ENCODE measurements at places on chromosomes 2 and 18.

- no peak for DNase-seq
Observed at GRCh38 chr2:236847023-236847422, 238.7 kb upstream of the COPS8 start.

DNA sequence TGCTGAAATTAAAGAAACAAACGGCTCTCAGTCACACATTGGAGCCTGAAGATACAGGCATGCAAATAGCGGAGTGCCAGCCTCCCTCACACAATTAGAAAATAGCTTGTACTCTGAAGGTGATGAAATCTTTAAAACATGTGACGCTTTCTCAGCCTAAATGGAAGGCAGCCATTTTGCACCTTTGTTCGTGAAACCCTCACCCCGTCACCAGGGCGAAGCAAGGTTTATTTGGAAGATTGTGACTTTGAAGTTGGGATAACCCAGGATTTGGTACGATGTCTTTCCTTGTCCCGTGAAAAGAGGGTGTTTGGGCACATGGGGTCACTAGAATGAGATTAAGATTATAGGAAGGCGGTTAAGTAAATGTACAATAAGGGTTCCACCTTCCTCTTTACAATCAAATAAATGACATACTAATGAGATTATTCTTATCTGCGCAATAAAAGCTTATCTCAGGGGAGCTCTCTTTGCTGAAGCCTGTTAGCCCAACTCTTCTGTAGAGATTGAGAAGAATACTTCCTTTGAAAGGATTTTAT is 4.2 kb downstream of the SH3BP4 start:
- no peak for DNase-seq

DNA sequence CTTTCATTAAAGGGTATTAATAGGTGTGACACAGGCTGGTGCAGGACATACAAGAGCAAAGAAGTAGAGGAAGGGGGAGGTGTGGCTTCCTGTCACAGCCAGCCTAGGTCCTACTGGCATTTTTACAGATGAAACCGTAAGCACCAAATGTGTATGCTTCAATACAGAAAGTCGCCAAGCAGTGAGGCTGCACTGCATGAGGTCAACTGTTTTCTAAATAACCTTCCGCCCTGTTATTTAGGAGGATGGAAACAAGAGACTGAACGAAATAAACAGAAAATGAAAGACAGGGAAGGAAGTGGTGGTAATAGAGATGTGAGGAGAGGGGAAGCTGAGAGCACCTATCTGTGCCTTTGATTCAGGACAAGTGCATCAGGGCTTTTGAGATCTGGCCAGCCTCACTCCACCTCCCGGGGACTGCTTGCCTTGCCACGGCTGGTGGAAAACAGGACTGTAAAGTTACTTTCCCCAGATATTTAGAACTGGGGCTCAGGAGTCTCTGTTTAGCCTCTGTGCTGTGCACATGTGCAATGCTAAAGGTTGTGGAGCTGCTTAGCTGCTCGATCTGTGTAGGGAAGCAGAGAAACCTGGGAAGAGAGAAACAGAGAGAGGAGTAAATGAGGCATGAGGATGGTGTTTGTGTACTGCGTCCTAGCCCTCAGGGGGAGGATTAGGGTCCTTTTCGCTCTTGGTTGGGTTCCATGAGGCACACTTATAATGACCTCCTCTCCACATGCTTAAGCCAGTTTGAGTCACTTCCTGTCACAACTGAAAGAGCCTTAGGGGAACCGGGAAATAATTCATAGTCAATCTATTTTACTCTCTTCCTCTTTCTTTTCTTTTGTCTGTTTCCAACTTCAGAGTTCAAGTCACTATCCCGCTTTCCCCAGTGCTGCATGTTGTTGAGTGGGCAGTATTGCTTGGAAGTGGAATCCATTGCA is 62.3 kb upstream of the BOD1L2 start:
- no peak for DNase-seq

DNA sequence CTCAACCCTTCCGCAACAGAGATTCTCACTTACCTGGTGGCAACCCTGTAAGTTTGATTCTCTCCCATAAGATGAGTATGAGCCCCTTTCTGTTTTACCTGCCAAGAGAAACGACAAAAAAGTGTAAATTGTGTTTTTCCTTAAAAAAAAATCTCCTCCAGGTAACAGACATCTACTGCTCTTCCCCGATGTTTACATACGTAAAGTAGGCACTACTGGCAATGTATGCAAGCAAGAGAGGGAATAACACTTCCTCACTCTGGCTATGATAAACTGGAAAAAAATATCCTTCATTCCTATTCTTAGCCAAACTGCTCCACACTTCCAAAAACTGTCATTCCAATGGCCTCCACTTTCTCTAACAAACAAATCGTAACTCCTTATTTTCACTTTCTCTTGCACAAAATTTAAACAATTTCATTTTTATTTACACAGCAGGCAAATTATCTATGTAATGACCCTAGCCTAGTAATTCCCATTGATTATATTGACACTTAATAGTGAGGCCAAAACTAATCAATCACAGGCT is 184.5 kb downstream of the TCF4 start:
- no peak for DNase-seq

DNA sequence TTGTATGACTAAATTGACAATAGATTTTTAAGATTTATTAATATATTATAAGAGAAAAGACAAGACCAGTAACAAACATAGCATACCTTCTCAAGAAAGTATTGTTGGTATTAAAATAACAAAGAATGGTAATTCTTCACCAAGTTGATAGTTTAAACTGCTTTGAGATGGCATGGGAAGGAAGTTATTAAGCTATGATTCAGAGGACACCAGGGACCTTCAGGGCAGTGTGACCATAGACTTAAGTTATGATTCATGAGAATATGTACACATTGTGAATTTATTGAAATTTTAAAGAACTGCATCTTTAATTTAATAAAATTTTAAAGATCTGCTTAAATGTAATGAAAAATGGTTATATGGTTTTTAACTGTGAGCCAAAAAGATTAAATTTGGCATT is 205.7 kb downstream of the DSEL start:
- DNase-seq = no peak

- DNase-seq = no peak
Observed at GRCh38 chr2:40548521-40548920, 96.6 kb upstream of the SLC8A1 start.

DNA sequence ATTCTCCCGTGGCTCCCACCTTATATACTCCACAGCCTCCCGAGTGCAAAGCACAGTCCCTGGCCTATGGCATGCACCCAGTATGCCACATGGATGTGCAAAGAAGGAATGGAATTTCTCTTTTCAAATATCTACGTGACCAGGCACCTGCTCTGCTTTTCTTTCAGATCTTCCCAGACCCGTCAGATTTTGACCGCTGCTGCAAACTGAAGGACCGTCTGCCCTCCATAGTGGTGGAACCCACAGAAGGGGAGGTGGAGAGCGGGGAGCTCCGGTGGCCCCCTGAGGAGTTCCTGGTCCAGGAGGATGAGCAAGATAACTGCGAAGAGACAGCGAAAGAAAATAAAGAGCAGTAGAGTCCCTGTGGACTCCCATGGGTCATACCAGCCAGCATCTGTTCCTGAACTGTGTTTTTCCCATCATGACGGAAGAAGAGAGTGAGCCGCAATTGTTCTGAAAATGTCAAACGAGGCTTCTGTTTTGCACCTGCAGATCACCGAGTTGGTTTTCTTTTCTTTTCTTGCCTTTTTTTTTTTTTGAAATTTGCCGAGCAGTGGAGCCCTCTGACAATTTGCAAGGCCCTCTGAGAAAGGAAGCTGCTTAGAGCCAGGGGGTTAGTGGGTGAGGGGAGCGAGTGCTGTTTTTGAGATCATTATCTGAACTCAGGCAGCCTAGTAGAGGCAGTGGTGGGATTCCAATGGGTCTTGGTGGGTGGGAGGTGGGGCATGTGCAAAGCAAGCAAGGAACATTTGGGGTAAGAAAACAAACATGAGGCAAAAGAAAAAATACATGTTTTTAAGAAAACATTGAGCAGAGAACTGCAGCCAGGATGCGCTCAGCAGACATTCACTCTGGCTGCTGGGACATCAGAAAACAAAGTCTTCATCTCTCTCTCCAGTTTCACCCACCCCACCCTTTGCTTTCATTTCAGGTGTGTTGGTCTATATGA is 26.2 kb downstream of the LBH start:
- DNase-seq = peak; percentile 33

DNA sequence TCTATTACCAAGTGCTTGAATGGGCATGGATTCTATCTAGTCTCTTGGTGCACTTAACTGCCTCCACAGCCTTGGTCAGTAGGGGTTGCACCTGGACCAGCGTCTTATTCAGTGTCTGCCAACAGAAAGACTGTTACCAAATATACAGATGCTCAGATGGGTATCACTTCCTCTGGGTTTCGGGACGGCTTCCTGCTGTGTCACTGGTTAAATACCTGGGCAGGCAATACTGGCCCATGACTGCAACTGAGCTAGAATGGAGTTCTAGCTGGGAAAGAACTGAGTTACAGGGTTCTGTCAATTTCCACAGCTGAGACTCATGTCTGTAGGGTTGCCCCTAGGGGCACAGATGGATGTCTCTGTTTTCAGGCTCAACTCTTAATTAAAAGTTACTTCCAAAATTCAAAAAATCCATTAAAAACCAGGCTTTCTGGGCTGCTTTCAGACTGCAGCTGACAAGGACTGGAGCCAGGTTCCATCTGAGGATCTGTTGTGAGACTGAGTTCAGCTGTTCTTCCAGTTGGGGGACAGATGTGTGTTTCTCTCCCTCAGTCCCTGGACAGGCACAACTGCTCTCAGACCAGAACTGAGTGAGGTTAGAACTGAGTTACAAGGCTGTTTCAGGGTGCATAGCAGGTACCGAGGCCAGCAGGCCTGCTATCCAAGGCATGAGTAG is 789.6 kb upstream of the SLC8A1 start:
- DNase-seq = no peak

DNA sequence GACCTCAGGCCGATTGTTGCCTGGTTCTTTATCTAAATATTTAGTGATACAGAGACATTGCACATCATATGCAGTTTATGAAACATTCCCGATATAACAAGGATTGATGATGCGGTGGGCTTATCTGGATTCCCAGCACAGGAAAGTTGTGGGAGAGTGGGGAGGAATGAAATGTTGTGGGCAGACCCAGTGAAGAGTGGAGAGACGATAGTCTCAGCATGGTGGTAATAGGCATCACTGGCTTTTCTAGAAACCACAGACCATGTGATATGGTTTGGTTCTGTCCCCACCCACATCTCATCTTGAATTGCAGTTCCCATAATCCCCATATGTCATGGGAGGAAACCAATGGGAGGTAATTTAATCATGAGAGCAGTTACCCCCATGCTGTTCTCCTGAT is 34.8 kb upstream of the RND3 start:
- no peak for DNase-seq

DNA sequence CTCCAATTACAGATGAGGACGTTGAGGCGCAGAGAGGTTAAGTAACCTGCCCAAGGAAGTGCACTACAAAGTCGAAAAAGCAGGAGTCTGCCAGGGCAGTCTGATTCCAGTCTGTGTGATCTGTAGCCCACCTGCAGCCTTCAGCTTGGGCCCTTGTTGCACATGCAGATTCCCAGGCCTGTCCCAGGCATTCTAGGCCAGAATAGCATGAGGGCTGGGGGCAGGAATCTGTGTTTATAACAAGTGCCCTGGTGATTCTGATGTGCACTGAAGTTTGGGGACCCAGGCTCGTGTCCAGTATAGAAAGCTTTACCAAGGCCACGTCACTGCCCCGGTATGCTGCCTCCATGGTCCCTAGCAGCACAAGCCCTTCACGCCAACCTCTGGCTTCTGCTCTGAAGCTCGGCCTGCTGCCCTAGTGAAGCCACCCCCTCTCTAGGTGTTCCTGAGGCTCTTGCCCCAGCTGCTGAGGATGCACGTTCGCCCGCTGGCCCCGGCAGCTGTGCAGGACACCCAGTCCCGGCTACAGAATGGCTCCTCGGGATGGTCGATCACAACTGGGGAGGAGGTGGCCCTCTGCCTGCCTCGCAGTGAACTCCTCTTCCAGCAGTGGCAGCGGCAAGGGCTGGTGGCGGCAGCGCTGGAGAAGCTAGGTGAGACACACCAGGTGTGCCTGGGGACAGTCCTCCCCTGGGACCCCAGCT is 4.6 kb downstream of the CHRNG start:
- no peak for DNase-seq

GRCh38 chr2:207133820-207134519 is 31.8 kb downstream of the KLF7 start:
- DNase-seq = no peak

DNA sequence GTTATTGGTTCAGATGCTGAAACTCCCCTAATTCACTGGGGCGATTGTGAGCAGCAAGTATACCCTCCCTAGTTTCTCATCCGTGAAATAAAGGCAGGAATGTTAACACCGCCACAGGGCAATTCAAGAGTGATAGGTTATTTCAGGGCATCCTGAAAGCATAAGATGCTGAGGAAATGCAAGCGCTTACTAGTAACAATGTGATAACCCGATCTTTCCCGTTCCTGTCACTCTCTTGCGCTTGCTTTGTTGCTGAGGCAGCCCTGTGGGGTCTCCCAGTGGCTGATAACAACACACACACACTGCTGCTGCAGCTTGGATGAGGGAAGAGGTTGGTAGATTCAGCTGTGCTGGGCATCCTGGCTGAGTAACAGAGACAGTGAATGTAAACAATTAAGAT is 259.3 kb downstream of the AGPS start:
- DNase-seq = no peak

- no peak for DNase-seq
Observed at GRCh38 chr2:96539215-96539920, 2.8 kb downstream of the ARID5A start.

GRCh38 chr2:23637011-23637778 is 252.2 kb downstream of the KLHL29 start:
- no peak for DNase-seq
